ENCODE measurements at places on chromosomes 6 and 20. TPM values are rescaled to one million over a fixed set of nuclear protein-coding genes. Genes with fewer than 3 reads are reported as not detected.

Gene UBE2C
- 0.80 TPM for total RNA-seq

Gene BPI
- total RNA-seq = 2.3 TPM

Gene PPIL6
- total RNA-seq = 7.1 TPM

Gene SMLR1
- total RNA-seq = not detected

Gene DBNDD2
- total RNA-seq = 49.0 TPM

Gene TRIM15
- total RNA-seq = not detected

Gene MLIP
- 396 TPM for total RNA-seq

Gene LY6G6D
- total RNA-seq = not detected

Gene MTG2
- total RNA-seq = 31.4 TPM

Gene SLC25A27
- 49.0 TPM for total RNA-seq

Gene NOX3
- not detected for total RNA-seq

GRCh38 chr20:52226370-52226769, 34.8 kb upstream of the ZFP64 start:
- no peak for DNase-seq

DNA sequence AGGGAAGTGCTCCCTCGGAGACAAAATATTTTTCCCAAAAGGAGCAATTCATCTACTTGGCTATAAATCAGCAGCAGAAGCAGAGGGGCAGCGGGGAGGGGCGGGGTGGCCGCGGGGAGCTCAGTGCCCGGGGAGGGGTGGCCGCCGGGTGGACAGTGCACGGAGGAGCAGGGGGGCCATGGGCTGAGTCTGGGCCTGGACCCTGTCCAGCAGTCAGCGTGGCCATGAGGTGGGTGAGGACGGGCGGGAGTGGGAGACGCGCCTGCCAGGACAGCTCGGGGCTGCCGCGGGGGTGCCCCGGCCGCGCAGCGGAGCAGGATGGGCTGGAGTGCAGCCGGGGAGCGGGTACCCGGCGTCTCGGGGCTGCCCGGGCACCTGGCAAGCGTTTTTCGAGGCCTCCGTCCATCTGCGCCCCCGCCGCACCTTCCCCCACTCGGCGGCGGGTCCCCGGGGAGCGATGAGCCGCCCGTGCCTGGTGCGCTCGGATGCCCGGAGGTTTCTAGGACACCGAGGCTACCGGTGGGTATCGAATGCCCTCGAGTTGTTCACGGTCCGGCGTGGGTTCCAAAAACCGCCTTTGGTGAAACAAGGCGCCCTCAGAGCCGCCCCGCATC, 229.5 kb downstream of the THBS2 start:
- DNase-seq = no peak

DNA sequence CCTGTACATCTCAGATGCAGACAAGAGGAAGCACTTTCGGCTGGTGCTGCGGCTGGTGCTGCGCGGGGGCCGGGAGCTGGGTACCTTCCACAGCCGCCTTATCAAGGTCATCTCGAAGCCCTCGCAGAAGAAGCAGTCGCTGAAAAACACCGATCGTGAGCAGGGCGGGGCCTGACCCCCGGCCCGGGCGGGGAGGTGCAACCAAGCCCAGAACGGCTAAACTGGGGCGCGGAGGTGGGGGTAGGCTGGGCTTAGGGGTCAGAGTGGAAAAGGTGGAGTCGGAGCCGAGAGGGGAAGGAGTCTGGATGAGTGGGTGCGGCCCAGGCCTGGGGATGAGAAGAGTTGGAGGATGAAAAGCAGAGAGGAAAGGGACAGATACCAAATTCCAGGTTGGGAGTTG, 4.1 kb upstream of the MATN4 start:
- DNase-seq = no peak

- DNase-seq = no peak
Measured at GRCh38 chr20:36394340-36394965, 88.3 kb downstream of the DLGAP4 start.

DNA sequence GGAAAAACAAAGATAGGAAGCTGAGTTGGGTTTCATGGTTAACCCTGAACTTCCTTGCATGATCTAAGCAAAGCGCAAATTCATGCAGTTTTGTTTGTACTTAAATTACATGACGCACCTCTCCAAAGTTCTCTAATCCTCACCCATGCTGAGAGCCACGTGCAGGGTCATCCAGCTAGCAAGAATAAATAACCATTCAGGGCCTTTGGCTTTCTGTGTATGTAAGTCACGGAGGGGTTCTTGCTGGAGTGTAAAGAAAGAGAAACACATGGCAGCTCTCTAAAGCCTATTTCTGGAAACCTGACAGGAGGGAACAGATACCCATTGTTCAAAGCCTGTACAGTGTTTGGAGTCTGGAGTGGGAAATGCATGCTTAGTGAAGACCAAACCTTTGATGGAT, 171.7 kb upstream of the CCN2 start:
- no peak for DNase-seq

GRCh38 chr6:1574083-1574761, 35.5 kb upstream of the FOXC1 start:
- DNase-seq = no peak

GRCh38 chr6:118895859-118896258, 1.9 kb downstream of the ASF1A start:
- no peak for DNase-seq

GRCh38 chr20:63498960-63499337, at the start of gene EEF1A2:
TSS of gene EEF1A2 (minus strand) at chr20:63499083. CDS start at chr20:63497763, 1,320 bp downstream.
- no peak for DNase-seq

- DNase-seq = no peak
Measured at GRCh38 chr6:136347847-136348246, 58.2 kb upstream of the BCLAF1 start.

- DNase-seq = no peak
Measured at GRCh38 chr20:58406422-58407001, 17.5 kb downstream of the VAPB start.

DNA sequence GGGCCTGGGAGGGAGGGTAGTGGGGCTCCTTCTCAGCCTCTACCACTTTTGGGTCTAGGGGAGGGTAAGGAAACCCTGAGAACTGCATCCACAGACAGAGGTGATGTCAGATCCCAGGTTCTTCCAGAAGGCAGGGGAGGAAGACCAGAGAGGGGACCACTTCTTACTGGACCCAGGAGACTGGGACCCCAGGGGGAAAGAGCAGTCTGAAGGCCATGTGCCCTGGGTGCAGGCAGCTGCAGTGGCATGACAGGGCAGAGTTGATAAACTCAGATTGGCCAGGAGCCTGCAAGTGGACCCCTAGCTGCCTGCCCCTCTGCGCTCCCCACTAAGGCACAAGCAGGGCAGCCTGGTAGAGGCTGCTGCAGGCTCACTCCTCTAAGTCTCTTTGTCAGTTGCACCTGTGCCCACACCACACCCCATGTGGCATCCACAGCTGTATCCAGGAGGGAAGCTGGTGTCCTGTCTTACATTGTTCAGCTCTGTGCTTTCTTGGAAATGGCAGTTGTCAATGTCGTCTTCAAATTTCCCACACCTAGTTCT, 2.7 kb downstream of the CST9L start:
- no peak for DNase-seq

DNA sequence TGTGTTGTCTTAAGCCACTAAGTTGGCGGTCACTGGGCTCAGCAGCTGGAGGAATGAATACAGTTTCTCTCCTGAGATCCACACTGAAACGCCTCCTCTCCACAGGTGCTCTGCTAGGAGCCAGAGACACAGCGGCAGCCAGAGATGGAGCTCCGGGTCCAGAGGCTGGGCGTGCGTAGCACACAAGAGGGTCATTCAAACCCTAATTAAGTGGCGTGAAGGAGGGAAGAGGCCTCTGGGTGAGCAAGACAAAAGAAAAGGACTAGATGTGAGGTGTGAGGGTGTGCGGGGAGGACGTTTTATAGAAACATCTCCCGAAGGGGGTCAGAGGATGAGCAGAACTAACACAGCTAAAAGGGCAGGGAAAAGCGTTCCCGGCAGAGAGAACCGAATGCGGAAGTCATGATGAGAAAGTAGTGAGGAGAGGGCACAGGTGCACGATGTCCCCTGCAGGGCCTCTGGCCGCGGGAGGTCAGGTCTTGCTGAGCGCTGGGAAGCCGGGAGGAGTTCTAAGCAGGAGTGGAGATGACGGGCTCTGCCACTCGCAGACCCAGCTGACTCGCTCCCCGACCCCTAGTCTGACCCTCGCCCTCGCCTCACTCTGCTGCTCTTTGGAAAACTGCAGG, 54.4 kb downstream of the BMP7 start:
- DNase-seq = no peak

DNA sequence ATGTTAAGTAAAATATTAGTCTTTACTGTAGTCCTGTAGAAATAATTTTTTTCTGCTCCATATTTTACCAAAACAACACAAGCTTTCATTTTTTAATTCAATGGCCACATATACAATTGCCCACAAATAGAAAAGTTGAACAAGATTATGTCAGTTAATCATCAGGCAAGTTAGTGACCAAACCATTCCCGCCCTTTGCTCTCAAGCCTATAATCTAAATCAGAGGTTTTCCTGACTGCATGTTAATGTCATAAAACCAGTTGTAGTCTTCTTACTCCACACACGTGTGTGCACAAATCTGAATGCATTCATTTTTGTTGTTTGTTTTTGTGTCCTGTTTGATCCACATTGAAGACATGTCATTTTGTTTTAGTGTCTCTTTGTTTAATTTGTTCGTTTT, 1357.7 kb upstream of the GJE1 start:
- DNase-seq = no peak

- DNase-seq = no peak
Measured at GRCh38 chr20:25238319-25239037, 9.4 kb upstream of the PYGB start.

- no peak for DNase-seq
Measured at GRCh38 chr6:17474289-17474688, 80.9 kb downstream of the CAP2 start.

DNA sequence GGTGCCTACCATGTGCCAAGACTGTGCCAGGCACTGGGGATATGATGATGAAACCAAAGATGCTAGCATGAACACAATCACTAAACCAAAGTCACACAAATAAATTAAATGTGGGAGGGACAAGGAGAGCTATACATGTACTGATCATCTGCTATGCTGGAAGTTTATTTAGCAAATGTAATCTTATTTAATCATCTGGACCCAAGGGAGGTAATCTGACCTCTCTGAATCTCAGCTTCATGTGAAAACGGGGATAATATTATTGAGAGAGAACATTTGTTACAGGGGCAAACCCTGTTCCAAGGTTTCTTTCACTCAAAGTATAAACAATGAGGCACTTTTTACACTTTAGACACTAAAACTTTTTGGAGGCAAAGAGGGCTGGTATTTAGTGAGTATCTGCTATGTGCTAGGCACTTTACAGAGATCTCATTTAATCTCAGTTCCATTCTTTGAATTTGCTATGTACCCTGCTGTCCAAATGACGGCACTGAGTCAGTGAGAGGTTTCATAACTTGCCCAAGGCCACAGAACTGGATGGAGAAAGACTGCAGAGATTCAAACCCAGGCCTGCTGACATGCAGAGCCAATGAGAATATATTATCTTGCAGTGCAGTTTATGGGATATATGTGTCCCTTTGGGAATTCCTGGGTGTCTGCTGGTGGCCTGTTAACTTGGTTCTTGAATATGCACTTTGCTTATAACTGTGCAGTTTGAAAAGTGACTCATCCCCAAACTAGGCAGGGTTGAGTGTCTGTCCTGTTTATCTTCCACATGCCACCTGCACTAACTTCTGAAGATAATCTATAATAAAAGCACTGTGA, 3.3 kb upstream of the ASXL1 start:
- DNase-seq = no peak

GRCh38 chr6:116511424-116512110, at the start of gene CALHM5:
TSS of gene CALHM5 (plus strand) at chr6:116511639. CDS start at chr6:116511697, 58 bp downstream.
- peak; percentile 62 for DNase-seq

GRCh38 chr20:20333866-20334265, 34.0 kb upstream of the INSM1 start:
- no peak for DNase-seq

Data from sciatic nerve (tissue), 2 donors.